ENCODE measurements at places on chromosomes 7 and 10.

DNA sequence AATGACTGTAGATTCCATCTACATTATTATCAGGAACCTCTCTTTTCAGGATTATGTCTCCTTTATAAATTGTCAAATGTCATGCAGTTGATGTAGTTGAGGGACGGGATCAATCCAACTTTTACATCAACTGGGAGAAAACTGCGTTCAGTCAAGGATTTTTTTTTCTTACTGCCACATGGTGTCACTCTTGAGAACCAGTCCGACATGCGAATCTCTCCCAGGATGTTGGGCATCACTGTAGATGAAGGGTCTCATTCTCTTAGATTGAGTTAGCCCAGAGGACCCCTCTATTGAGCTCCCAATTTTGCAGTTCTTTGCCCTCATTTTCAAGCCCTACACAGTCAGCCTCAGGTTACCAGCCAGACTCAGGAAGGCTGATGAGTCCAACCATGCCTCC is 120.3 kb upstream of the PTPRZ1 start:
- DNase-seq = peak; percentile 25

GRCh38 chr10:88064608-88065382 is 201.4 kb downstream of the PTEN start:
- DNase-seq = no peak

DNA sequence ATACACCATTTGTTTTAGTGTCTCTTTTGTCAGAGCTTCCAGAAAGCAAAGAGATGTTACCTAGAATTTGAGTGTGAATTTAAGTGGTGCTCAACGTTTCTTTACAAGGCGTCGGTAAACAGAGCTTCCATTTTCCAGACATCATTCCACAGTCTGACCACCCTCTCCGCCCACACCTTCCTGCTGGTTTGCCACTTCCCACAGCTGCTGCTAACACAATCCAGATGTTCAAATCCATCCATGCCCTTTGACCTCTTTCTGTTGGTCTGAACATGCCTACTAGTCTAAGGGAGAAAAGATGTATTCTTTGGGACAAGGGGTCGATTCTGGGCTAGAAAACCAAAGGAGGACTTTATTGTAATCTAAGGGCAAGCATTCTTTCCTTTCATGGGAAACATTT is 86.1 kb downstream of the FAM107B start:
- DNase-seq = no peak

- DNase-seq = no peak
Observed at GRCh38 chr7:127870231-127870907, 160.9 kb downstream of the LRRC4 start.

DNA sequence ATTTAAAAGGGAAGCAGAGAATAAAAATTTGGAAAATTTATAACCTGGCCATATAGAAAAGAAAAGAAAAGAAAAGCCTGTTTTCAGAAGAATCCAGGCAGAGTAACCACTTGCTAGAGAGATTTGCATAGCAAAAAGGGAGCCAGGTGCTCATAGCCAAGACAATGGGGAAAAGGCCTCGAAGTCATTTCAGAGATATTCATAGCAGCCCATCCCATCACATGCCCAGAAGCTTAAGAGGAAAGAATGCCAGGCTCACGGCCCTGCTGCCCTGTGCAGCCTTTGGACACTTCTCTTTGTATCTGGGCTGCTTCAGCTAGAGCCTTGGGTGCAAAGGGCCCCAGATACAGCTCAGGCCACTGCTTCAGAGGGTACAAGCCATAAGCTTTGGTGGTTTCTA is 159.8 kb downstream of the CCDC7 start:
- no peak for DNase-seq

GRCh38 chr7:130695840-130696239 is 9.5 kb upstream of the TSGA13 start:
- peak; percentile 17 for DNase-seq

DNA sequence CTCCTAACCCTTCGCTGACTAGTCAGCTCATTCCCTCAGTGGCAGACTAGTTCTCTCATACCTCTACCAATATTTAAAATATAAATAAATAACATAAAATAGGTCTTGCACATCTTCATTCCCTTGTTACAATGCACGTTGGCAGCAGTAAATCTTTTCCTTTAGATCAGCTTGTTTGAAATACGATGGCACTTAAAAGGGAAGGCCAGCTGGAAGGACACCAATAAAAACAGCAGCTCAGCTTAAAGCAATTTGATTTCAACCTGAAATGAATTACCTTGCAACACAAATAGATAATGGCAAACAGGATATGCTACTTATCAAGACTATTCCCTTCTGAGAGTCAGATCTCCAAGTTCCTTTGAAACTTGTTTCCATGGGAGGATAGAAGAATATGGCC is 321.8 kb downstream of the GFRA1 start:
- DNase-seq = no peak

DNA sequence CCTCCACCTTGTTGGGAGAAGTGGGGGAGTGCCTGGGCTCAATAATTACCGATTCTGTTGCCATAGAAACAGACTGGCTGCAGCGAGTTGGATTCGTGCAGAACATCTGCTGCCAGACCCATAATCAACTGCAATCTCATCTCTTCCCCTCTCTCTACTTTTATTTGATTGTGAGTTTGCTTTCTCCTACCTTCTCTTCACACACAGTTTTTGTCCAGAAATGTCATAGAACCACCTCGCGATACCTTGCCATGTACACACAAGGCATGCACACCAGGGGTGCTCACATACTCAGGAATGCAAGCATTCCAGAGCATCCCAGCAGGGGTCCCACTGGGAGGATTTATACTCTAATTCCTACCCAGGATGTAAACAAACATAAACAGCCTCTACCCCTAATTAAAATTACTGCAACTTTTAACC is 262.2 kb upstream of the AOAH start:
- peak; percentile 88 for DNase-seq

DNA sequence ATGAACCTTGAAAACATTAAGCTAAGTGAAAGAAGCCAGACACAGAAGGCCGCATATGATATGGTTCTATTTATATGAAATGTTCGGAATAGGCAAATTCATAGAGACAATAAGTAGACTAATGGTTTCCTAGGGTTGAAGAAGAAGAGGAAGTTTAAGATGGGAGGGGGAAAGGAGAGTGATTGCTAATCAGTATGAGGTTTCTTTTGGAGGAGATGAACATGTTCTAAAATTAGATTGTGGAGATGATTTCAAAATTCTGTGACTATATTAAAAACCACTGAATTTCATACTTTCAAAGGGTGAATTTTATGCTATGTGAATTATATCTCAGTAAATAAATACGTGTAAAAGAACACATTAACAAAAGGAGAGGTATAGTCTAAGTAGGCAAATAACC is 176.4 kb upstream of the HPS1 start:
- no peak for DNase-seq

GRCh38 chr7:92874567-92874966 is 38.2 kb upstream of the CDK6 start:
- no peak for DNase-seq

GRCh38 chr10:70926226-70927000 is 38.0 kb upstream of the PCBD1 start:
- DNase-seq = no peak

GRCh38 chr10:33248638-33249037 is 85.8 kb downstream of the NRP1 start:
- no peak for DNase-seq

DNA sequence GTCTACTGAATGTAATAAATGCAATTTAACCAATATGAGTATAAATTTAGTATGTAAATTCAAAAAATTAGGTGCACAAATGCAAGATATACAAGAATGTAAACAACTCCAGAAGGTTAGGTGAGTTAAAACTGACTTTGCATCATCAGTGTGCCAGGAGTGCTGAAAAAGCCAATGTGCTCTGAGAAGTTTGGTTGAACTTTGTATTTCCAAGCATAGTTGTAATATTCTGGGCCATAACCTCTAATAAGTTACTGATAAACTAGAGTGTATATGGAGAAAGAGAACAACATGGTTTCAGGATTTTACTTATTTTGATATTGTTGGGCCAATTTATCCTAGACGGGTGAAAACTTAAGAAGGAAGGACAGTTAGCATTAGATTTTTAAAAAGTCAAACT is 876.9 kb upstream of the GHITM start:
- no peak for DNase-seq

GRCh38 chr10:93991596-93992284 is 2.0 kb upstream of the PLCE1 start:
- DNase-seq = no peak

DNA sequence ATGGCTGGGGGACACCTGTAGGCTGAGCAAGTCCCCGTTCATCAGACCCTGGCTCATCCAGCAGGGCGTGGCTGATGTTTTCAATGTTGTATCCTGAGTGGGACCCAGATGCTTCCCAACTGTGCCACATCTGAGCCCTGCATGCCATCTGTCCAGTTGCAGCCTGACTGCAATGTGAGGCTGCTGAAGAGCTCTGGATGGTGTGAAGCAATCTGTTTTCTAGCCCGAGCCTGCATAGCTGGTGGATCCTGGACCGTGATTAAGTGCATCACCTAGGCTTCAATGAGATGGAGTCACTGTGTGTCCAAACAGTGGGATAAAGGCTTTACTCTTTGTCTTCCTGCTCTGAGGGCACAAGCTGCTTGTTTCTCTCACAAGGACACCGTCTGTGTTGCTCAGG is 99.8 kb downstream of the TCF7L2 start:
- no peak for DNase-seq

DNA sequence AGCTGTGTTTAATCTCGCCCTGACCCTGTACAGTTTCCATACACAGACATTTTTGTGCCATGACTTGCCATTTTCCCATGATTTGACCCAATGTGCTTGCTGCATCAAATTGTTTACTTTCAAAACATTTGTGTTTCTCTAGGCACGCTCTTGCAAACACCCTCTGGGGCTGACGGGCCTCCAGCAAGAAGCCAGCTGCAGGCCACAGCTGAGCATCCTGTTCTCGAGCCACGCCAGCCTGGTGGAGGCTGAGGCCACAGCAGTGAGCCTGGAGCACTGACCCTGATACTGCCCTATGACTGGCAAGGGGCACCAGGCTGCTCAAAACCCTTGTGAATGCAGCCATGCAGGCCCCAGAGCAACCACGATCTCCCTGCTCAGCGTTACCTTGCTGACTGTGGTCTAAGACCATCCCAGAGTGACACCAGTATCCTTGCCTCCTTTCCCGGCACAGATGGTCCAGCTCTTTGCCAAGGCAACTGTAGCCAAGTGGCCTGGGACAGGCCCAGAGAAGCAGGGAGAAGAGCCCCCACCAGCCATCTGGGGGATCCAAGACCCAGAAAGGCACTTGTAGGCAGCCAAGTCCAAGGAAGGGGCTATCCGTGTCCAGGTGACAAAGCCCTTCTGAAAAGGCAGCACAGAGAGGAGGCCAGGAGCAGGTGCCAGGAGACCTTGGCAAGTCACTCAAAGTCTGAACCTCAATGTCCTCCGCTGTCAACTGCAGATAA is 78.5 kb downstream of the OAT start:
- DNase-seq = no peak

GRCh38 chr10:113132591-113133121 is 182.6 kb downstream of the TCF7L2 start:
- DNase-seq = no peak

DNA sequence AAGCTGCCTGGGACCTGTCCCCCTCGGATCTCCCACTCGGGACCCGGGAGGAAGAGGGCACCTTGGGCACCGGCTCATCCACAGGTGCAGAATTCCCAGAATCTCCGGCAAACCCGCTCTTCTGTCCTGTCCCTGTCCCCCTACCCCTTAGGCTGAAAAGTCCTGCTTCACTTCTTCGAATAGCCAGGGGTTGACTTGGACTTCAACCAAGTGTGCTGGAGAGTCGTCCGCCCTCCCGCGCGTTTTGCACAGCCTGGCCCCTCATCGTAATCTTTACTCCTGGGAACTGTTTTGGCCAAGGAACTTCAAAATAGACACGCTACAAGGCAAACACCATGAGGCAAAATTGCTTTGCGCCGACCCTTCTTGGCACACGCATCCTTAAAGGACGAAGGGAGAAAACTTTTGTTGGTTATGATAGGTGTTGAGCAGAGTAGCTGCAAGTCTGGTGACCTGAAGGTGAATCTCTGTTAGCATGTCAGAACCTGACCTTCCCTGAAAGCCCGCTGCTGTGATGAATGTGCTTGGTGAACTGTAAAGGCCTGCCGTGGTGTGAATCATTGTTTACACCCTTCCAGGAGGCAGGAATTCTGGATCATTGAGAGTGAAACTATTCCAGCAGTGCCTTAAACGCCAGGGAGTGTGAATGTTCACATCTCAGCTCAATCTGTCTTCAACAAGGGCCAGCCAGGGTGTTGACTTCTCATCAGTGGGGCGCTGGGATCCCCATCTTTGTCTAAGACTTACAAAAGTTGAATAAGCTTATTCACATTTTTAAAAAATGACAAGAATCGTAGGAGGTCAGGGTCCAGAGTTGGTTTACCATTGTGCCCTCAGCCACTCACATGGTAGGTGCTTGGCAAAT is 589 bp upstream of the RAPGEF5 start:
- DNase-seq = peak; percentile 59

- DNase-seq = peak; percentile 75
Observed at GRCh38 chr7:7719236-7719635, 829 bp upstream of the RPA3 start.

DNA sequence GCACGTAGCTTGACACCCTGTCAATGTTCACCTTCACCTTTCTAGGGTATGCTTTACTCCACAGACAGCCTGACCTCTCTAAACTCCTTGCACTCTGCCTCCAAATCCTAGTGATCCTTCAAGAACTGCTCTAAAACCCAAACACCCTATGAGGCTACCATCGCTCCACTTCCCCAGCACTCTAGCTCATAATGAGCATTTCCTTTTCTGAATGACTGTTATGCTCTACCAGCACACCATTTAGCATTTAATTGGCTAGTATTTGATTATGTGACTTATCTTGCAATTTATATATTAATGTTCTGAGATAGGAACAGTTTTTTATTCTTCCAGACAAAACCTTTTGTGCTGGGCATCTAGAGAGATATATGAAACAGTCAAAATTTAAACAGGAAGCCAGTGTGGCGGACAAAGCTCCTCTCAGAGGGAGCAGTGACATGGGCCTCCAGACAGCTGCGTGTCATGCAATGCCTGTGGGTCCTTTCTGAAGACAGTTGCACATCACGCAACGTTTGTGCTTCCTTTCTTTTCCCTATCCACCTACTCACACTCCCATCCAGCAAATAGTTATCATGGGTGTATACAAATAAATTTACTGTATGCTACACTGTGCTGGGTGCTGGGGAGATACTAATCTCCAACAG is 86.3 kb downstream of the ALOX5 start:
- no peak for DNase-seq

Data from NCI-H748 treated with DMSO at 0.1 percent for 48 hours (cell line).